ENCODE measurements at places on chromosomes 7 and 10.

DNA sequence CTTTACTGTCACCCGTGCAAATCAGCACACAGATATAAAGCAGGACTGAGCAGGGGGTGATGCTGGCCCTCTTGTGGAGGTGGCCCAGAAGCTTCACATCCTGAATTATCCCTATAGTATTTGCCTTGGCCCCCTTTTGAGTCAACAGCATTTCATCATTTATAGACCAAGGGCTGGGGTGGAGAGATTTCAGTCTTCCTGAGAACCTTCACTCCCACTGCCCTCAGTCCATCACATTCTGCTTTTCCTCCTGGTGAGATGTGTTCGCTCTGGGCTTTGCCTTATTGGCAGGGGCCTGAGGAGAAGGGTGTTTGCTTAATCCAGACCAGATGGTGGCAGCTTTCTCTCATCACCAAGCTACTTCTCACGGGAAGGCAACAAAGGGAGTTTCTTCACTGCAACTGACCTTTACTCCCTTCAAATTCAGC, 47.7 kb downstream of the NOC3L start:
- no peak for DNase-seq

GRCh38 chr7:108109221-108109908, 20.8 kb downstream of the LAMB4 start:
- DNase-seq: no peak

- DNase-seq: no peak
Observed at GRCh38 chr7:50553973-50554372, 11.2 kb downstream of the DDC start.

- DNase-seq: no peak
Observed at GRCh38 chr7:140209866-140210609, 33.3 kb upstream of the KDM7A start.

DNA sequence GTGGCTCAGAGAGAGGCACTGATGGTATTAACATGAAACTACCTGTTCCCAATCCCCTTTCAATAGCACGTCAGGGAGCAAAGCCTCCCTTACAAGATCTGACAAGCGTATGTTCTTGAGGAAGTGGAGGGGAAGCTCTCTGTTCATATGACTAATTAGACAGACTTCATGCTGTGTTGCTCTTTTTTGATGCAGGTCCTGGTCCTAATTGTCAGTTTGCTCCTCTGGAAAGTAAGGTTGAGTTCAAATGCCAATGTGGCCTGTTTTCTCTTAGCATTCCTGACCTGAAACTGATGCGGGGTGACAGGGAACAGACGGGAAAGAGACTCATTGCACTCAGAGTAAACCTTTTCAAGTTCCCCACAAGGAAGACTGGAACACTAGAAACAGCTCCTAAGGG, 27.0 kb upstream of the TBX20 start:
- DNase-seq: peak; percentile 31

GRCh38 chr7:100602889-100603725, 944 bp downstream of the PCOLCE start:
- no peak for DNase-seq

DNA sequence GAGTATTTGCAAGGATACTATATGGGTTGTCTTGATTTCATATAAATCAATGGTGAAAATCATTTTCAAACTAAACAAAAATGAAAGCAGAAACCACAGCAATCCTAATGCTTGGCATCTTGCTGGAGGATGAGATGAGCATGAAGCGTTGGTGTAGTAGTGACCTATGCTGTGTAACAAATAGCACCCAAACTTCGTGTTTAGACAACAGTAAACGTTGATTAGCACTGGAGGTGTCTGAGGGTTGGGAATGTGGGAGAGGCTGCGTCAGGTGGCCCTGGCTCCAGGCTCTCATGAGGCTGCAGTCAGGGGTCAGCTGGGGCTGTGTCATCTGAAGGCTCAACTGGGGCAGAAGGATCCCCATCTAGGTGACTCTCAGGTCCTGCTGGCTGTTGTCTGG, 67.8 kb downstream of the MICALL2 start:
- no peak for DNase-seq

GRCh38 chr7:110943701-110944345, 147.1 kb upstream of the LRRN3 start:
- DNase-seq: peak; percentile 70

GRCh38 chr7:153406486-153406872, 645.7 kb upstream of the DPP6 start:
- no peak for DNase-seq

DNA sequence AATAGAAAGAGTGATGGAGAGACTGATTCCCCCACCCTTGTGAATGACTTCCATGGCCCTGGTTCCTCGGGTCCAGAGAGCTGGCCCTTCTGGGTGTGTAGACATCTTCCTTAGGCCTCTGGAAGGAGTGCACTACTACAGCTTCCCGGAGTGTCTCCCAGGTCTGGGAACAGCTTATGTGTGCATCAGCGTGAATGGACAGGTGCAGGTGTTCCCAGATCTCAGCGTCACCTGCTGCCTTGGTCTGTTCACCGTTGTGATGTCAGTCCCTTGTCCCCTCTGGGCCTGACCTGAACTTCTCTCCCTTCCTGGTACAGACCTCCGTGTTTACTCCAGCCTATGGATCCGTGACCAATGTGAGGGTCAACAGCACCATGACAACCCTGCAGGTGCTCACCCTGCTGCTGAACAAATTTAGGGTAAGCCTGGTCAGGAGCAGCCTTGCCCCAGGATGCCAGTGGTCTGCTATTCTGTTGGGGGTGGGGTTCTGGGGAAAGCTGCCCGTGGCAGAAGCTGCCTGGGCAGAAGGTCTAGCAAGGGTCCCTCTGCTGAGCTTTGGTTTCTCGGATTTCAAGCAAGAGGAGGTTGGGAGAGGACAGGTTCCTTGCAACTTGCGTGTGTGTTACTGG, 10.5 kb upstream of the DEPP1 start:
- DNase-seq: no peak

- no peak for DNase-seq
Observed at GRCh38 chr10:60262647-60263126, 127.0 kb downstream of the ANK3 start.

DNA sequence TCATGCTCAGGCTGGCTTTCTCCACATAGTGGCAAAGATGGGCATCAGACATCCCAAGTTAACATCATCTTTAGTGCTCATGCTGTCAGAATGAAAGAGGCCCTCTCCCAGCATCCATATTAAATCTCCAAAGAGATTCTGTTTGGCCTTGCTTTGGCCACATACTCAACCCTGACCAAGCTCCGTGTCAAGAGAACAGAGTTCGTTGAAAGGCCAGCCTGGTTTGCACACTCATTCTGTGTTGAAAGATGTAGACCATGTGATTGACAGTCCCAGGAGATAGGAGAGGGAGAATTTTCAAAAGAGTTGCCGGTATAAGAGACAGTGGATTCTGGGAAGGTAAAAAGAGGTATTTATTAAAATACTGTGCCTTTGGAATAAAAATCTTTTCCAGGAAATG, 19.7 kb downstream of the MET start:
- no peak for DNase-seq

DNA sequence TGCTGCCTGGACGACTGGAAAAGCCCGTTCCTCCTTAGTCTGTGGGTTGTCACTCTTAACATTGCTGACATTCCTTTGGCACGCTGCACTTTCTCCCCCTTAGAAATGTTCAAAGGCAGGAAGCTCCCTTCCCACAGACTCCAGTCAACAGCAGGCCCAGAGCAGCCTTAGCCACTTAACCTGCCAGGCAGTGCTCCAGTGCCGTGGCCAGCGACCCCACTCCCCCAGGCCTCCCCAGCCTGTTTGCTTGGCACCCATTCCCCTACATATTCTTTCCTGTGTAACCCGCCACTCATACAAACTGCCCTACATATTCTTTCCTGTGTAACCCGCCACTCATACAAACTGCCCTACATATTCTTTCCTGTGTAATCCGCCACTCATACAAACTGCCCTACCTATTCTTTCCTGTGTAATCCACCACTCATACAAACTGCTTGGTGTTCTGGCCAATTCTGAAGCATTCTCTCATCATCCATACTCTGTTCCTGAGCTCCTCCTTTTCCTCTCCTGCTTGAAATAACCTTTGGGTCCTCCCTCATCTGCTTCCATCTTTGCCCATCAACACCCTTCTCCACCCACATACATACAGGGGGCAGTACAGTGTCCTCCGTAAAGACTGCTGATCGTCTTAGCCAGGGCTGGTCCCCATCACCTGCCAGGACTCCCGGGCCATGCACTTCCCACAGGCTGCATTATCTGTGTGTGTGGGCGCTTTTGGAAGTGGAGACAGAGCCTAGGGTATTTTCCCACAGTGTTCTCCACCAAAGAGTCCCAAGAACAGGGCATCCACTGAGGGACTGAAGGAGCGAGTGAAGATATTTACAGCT, 57.3 kb downstream of the ADARB2 start:
- no peak for DNase-seq

DNA sequence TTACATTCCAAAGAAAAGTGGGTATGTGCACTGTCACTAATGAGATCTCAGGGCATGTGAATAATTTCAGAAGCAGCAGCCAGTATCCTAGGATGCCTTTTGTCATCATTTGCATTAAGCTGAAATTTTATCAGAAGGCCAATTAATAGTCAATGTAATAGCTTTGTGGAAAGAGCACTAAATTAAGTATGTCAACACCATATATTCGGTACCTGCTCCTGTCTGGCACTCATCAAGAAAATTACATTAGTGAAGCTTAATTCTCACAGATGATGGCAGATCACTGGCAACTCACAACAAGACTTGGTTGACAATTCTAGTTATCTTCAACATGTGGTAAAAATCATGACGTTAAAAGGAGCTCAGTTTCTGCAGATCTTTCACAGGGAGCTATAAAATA, 271.4 kb downstream of the PARD3 start:
- no peak for DNase-seq

GRCh38 chr7:139482662-139483466, 609 bp downstream of the KLRG2 start:
- DNase-seq: peak; percentile 2

DNA sequence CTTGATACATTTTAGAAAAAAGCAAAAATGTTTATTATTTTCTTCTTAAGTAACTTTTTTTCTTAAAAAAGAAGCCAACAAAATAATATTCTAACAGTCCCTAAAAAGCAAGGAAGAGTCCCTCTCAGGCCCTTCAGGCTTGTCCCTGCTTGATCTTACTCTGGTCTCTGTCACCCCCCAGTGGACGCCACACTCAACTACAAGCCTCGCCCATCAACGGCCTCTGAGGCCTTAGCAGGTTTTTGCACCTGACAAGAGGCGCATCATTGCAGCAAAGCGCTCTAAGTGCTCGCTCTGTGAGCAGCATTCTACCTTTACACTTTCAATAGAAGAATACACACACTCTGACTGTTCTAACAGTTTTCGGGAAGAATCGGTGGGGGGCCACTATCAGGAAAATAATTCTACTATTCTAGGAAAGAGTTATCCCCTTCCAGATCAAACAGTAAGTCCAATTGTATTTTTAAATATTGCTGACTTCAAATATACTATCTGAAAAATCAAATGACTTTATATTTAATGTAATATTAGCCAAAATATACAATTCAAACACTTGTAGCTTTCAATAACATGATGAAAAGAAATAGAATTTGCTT, 139.2 kb downstream of the USP6NL start:
- peak; percentile 85 for DNase-seq

DNA sequence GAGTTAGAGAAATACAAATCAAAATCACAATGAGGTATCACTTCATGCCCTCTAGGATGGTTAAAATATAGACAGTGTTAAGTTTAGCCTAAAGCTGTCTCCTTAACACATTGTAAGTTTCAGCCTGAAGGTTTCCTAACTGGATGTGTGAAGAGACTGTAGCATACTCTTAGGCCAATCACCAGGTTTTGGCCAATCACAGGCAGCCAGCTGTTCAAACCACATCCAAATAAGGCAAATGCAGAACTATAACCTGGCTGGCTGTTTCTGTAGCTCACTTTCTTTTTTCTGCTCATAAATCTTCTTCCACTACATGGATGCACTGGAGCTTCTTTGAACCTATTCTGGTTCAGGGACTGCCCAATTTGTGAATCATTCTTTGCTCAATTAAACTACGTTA, 19.7 kb downstream of the ESYT2 start:
- no peak for DNase-seq

- no peak for DNase-seq
Observed at GRCh38 chr7:106966121-106966520, 78.4 kb upstream of the PRKAR2B start.

- DNase-seq: peak; percentile 98
Observed at GRCh38 chr7:147971606-147972110, 618.9 kb upstream of the C7orf33 start.

DNA sequence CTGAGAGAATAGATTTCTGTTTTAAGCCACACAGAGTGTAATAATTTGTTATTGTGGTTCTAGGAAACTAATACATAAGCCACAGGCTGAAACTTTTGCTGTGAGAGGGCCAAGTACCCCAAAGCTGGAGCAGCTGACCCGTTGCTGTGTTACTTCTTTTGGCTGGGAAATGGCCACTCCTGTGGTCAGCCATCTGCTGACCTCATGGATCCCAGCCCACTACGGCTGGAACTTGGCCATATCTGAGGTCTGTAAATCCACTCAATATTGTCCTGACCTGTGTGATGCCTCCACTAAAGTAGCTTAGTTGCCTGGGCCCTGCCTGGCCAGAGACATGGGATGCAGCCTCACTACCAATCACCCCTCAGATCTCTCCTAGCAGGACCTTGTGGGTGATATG, 17.4 kb upstream of the LOXL4 start:
- no peak for DNase-seq
